ENCODE measurements at places on chromosomes 2 and 18.

- DNase-seq: no peak
Measured at GRCh38 chr18:68608851-68609490, 105.9 kb downstream of the TMX3 start.

DNA sequence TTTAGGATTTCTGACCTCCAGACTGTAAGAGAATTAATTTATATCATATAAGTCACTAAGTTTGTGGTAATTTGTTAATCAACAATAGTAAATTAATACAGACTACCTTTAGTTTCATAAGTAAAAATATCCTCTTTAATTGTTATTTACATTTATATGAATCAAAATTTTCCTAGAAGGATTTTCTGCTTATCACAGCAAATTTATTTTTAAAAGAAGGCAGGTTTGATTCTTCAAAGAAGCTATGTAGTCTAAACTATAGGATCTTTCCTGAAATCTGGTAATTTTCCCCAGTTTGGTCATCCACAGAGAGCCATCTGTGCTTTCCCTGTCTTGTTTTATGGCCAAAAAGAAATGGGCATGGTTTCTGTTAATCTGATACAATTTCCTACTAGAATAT lies 13.1 kb upstream of the VRK2 start:
- no peak for DNase-seq

DNA sequence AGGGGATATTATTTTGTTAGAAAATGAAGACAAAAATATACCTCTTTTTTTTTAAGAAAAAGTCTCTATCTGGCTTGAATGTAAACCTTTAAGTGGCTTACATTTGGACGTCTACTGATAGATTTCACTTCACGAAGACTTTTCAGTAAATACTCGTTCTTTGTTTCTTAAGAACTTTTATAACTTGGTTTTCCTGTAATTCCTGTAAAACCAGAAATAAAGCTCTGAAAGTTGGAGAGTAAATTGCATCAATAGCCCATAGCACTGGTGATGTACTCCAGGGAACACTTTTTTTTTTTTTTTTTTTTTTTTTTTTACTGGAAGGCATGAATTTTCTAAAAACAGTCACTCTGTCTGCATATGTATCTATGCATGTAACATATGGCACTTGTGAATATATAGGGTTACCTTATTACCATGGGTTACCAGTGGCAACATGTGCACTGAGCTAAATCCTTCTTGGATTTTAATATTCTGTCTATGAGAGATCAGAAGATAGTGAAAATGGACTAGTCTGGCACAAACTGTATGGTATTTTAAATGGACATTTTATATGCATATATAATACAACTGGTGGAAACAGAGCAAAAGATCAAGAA lies 309.2 kb upstream of the TCF4 start:
- DNase-seq: no peak

DNA sequence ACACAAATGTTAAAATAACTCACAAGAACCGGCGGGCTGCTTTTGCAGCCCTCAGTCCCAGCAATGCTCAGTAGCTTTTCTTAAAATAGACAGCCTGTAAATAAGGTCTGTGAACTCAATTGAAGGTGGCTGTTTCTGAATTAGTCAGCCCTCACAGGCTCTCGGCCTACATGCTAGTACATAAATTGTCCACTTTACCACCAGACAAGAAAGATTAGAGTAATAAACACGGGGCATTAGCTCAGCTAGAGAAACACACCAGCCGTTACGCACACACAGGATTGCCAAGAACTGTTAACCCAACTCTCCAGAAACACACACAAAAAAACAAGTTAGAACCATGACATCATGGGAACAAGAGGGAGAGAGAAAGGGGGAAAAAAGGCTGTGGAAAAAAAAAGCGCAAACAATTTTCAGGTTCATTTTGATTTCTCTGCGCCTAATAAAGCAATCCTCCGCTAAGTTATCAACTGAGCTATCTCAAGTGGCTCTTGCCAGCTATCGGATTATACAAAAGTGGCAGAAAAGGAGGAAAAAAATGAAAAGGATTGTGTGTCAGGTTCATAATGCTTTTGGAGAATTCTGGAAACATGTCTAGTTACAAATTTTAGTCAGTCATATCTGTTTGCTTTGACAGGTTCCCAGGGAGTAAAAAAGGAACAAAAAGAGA lies 89.1 kb downstream of the ZEB2 start:
- no peak for DNase-seq

- no peak for DNase-seq
Measured at GRCh38 chr2:118813601-118814339, 33.7 kb downstream of the EN1 start.

DNA sequence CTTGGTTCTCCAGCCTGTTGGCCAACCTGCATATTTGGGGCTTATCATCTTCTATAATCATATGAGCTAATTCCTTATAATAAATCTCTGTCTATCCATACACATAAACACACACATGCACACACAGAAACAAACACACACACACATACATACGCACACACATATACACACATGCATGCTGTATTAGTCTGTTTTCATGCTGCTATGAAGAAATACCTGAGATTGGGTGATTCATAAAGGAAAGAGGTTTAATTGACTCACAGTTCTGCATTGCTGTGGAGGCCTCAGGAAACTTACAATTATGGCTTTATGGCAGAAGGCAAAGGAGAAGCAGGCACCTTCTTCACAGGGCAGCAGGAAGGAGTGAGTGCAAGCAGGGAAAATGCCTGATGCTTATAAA lies 707.4 kb upstream of the CDH2 start:
- no peak for DNase-seq

GRCh38 chr2:206189691-206190090 lies 30.0 kb downstream of the EEF1B2 start:
- DNase-seq: no peak

DNA sequence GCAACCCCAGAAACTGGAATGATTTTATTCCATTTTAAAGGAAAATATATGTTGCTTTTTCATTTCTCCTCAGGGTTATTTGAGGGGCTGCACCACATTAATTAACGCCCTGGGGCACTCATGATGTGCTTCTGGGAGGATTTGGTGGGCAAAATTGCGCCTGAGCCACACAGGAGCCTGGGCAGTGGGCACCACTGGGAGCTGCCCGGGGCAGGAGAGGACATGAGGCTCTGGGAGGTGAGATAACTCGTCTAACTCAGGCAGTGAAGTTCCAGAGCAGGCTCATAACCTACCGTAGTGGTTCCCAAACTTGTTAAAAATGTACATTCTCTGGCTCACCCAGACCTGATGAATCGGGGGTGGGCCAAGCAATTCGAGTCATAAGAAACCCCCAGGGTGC lies 68.3 kb downstream of the EDAR start:
- no peak for DNase-seq

GRCh38 chr2:120418174-120418787 lies 72.3 kb downstream of the INHBB start:
- DNase-seq: peak; percentile 5

DNA sequence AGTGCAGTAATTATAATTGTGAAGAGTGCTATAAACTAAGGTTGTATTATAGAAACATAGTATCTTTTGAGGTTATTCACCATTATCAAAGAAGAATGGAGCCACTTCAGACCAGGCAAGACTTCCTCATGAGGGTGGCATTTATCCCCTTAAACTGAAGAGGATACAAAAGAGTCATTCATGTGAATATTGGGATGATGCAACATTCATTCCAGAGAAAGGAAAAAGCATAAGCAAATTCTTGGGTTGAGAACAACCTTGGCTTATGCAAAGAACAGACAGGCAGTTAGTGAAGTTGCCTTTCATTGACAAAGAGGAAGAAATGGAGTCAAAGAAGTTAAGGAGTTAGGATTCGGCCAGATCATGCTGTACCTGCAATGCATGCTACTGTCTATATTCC lies 682.5 kb downstream of the MBD2 start:
- DNase-seq: no peak

GRCh38 chr18:24995755-24996154 lies 356.2 kb downstream of the ZNF521 start:
- DNase-seq: no peak

DNA sequence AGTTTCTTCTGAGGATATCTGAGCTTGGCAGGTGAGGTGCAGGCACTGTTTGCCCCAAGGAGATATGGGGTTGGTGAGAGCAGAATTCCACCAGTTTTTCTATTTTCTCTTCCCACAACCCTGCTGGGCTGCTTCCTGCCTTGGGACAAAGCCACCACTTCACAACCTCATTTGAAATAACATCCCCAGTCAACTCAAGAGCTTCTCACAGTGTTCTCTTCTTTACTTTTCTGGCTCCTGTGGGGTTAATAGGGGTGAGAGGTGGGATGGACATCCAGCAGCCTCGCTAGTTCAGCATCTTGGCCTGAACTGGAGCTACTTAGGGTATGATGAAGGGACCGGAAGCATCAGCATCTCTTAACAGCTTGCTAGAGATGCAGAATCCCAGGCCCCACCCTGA lies 106.3 kb downstream of the SLC4A3 start:
- DNase-seq: no peak

- no peak for DNase-seq
Measured at GRCh38 chr2:171919453-171919852, 2.8 kb upstream of the HAT1 start.

- peak; percentile 66 for DNase-seq
Measured at GRCh38 chr2:84302513-84303412, 156.3 kb downstream of the SUCLG1 start.

GRCh38 chr2:43133336-43133707 lies 93.1 kb downstream of the ZFP36L2 start:
- no peak for DNase-seq

DNA sequence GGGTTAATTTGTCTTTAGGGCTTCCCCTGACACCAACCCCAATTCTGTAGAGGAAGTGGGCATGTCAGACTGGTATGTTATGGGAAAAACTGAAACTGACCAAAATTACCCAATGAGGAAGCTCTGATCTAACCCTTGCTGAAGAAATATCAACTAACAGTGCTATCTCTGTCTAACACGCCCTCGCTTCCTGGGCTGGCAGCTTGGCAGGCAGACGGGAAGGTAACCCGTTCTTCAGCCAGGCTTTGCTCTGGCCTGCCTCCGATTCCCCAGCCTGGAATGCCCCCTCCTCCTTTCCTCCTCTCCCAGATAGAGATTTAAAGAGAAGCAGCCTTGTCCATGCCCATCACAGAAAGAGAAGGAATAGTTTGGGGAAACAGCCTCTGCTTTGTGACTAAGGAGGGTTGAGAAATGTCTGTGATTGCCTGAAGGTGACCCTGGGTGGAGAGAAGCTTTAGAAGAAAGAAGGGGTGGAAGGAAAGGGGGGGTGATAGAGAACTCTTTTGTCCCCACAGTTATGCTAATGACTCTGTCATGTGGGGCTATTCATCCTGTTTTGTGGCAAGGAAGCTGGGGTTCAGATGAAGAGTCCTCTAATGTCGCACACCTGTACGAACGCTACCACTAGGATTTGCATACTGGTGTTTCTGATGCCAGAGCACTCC lies 15.4 kb downstream of the HK2 start:
- peak; percentile 70 for DNase-seq

DNA sequence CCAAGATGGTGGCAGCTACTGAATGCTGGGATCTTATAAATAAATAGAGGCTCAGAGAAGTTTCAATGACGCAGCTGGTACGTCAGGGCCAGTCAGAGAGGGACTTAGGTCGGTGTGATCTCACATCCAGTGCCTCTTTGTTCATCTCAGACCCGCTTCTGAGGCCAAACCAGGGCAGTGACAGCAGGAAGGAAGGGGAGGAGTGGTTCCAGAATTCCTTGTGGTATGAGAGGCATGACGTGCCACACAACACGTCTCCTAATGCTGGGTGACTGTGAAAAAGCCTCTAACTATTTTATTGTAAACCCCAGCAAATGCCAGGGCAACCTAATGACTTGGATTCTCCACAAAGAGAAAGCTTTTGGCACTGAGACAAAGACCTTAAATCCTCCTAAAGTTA lies 423.3 kb downstream of the LPIN1 start:
- no peak for DNase-seq

- DNase-seq: no peak
Measured at GRCh38 chr18:76708071-76708721, 114.2 kb upstream of the ZNF236 start.

GRCh38 chr2:158131919-158132566 lies 30.4 kb downstream of the UPP2 start:
- no peak for DNase-seq

DNA sequence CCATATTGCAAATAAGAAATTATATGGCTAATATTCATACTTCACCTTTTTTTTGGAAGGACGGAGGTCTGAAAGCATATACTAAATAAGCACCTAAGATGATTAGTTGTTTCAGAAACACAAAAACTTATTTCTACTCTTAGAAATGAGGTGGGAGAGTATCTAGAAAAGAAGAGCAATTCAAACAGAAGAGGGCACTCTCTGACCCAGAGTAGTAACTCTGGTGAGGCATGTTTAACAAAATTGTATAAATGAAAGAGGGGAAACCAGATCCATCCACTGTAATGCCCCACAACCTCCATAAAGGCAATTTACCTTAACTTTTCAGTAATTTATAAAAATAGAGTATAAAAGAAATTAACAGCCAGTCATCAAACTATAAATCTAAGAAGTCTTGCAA lies 669.6 kb upstream of the VRK2 start:
- DNase-seq: no peak

DNA sequence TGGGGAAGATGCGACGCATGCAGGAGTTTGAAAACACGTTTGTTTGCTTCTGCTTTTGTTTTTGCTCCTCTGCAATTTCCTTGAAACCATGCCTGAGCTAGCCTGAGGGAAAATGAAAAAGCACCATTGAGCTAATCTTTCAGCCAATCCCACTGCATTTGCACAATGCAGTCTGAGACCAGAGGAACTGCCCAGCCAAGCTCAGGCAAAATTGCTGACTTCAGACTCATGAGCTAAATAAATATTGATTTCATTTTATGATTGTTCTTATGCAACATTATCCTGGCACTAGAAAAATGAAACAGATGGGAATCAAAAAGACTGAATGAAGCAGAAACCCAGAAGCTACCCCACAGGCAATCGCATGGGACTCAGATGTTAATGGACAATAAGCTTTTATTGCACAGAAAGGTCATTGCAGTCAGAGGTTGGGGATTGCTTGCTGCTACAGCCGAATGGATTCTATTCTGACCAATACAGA lies 37.0 kb downstream of the TPRKB start:
- DNase-seq: peak; percentile 52

- no peak for DNase-seq
Measured at GRCh38 chr18:45231617-45232016, 383.7 kb upstream of the SLC14A2 start.

- no peak for DNase-seq
Measured at GRCh38 chr2:96769814-96770213, 9.1 kb downstream of the CNNM4 start.

DNA sequence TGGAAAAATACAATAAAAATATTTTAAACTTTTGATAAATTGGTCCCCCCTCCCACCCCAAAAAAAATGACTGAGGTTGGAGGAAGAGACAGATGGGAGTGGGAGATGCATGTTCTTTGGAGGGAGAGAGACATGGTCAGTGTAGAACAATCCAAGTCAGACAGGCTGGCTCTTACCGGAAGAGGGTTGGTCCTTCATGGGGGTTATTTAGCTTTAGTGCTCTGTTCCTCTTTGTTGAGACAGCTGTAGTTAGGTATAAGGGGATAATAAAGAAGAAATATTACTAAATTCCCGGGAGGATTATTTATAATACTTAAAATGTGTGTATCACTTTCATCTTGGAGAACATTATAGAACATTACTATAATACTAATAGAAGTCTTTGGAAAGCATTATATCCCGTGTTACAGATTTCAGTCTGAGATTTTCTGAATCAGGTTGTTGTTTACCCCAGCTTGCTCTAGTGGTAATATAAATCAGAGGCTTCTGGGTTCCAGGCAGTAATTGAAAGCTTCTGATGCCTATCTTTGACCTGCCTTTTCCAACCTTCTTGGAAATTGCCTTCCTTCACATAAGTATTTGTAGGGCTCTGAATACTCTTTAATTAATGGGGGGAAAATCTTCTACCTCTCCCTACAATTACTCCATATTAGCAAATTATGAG lies 87.7 kb downstream of the SPTBN1 start:
- DNase-seq: no peak

- no peak for DNase-seq
Measured at GRCh38 chr2:226179010-226179409, 620.6 kb downstream of the IRS1 start.

All from colonic mucosa (tissue), 4 donors.